ENCODE measurements at places on chromosomes 2 and 18. TPM values are rescaled to one million over a fixed set of nuclear protein-coding genes. Genes with fewer than 3 reads are reported as not detected.
A peak's percentile ranks its signal among the peaks of the same experiment; 100 is the strongest.

- DNase-seq = no peak
These were observed 99.3 kb downstream of the GATA6 start for GRCh38 chr18:22268641-22269128.

- DNase-seq = no peak
These were observed 427.3 kb downstream of the LRP1B start for GRCh38 chr2:141703501-141703900.

DNA sequence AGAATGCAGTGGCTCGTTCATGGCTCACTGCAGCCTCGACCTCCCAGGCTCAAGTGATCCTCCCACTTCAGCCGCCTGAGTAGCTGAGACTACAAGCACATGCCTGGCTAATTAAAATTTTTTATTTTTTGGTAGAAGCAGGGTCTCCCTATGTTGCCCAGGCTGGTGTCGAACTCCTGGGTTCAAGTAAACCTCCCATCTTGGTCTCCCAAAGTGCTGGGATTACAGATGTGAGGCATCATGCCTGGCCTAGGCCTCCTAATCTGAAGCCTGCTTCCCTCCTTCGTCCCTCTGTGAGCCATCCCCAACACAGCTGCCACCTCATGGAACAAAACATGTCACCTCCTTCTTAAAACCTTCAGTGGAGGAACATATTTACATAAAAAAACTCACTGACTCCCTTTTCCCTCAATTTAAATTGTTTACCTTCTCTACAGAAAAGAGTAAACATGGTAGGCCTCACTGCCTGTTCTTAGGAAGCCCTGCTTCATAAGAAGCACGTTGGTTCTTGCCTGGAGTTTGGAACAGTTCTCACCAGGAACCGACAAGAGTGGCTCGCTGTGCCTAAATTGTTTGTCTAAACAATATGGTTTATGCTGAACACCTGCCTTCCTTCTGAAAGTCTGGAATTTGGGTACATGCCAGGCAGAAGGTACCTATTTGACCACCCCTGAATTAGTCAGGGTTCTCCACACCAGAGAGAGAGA lies 12.1 kb upstream of the RHOB start:
- DNase-seq = no peak

DNA sequence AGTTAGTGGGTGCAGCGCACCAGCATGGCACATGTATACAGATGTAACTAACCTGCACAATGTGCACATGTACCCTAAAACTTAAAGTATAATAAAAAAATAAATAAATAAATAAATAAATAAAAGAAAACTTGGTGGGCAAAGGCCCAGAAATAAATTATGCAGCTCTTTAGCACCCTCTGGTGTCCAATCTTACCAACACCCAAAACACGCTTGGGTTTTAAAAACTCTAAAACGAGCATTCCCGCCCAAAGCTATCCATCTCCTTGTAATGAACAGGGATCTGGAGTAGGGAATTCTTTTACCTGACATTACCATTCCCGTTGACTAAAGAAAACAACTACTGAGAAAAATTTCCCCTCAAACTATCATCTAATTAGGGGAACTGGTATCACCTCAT lies 2005.9 kb upstream of the CELF4 start:
- peak; percentile 29 for DNase-seq

IL1F10 gene
- not detected for total RNA-seq
